ENCODE measurements at places on chromosomes 11 and 22.

- DNase-seq = no peak
Measured at GRCh38 chr11:84719935-84720577, 907.1 kb downstream of the DLG2 start.

- DNase-seq = no peak
Measured at GRCh38 chr22:31340765-31341247, 5.3 kb downstream of the PATZ1 start.

DNA sequence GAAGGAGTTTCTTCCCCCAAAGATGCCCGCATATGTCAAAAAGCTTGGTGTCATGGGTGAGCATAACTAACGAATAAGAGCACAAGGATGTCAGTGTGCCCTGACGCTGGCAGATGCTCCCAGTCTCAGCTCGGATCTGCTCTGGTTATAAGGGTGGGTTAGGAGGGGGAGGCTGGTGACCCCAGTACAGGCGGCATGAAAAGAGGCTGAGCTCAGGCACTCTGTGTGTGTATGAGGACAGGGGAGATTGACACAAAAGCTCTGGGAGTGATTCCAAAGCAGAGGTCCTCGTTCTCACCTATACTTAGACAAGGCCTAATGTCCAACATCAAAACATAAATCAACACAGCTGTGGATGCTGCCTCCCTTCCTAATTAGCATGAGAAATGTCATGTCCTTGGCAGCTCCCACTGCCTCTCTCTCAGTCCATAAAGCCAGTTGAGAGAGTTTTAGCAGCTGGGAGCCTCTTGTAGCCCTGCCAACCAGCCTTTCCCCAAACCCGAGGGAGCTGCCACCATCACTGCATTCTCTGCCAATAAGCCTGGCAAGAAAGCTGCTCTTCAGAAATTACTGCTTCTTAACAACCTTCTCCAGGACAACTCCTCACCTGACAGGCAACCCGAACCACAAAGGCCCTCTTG is 59.8 kb downstream of the SC5D start:
- DNase-seq = no peak

GRCh38 chr11:74707602-74708510 is 23.4 kb downstream of the CHRDL2 start:
- DNase-seq = no peak

DNA sequence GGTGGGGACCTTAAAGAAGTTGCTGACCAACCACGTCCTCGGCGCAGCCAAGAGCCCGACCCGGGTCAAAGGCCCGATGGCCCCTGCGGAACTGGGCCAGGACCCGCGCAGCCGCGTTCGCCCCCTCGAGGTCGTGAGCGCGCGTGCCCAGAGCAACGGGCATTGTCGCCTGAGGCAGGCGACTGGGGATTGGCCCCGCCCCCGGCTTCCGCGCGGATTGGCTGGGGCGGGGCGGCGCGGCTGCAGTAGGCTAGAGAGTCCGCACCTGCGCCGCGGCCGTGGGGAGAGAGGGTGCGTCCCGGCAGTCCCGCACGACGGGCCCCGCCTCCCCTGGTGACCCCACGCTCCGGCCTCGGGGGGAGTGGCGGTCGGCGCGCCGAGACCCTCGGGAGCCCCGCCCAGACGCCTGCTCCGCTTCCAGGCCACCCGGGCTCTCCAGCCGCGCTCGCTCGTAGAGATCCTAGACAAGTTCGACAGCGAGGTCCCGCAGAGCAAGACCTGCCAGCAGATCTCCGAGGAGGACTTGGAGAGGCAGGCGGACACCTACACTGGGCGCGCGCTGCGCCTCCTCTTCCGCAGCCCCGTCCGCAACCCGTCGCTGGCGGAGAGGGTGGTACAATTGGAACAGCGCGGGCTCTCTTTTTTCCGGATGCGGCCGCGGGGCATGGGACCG is 8.3 kb upstream of the PPIL2 start:
- DNase-seq = no peak

DNA sequence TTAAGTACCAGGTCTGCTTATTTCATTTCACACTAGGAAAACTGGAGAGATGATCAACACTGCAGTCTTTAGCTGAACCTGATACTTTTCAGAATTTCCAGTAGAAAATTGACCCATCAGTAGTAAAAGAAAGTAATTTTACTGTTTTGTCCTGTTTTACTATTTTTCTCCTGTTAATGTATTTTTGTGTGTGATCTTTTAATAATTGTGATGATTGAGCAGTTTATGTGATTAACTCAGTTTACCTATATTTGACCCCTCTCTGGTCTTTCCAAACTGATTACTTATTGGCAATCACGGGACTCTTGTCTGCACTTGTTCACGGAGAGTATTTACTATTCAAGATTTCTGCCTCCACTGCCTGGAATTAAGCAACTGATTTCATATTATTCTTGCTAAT is 546 bp upstream of the CYP2R1 start:
- no peak for DNase-seq

DNA sequence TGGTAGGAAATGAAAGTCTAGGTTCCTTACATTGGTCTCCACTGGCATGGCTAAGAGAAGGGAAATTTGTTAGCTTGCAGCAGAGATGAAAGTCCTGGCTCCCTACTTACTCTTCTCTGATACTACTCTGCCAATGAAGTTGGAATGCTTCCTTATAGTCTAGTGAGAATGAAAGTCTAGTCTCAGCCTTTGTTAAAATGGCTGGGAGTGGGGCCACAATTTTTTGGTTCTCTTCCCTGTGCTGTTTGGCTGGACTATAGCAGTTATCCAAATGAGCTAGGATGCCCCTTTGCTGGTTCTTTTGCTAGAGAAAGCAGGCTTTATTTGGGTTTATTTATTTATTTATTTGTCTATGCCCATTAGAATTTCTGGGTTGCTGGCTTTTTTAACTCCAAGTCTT is 414.3 kb downstream of the AASDHPPT start:
- no peak for DNase-seq

DNA sequence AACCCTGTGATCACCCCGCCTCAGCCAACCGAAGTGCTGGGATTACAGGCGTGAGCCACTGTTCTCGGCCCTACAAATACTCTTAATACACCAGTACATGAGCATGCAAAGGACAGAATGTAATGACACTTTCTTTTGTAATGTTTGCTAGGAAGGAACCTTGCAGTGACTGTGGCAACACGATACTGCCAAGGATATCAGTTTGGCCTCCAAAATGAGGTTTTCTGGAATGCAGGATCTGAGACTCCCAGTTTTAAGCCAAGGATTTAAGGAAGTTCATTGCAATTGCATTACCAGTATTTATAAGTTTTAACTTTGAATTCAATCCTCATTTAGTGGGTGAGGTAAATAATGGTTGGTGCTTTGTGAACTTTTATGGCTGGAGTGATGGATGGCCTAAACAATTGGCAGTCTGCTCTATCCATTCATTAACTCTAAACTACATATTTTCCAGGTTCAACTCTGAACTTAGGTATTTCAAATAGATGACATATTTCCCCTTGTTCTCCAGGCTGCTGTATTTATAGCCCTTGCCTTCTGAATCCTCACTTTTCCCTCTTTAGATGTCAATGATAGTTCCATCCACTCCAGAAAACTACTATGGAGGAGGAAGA is 330.3 kb downstream of the C11orf87 start:
- no peak for DNase-seq

DNA sequence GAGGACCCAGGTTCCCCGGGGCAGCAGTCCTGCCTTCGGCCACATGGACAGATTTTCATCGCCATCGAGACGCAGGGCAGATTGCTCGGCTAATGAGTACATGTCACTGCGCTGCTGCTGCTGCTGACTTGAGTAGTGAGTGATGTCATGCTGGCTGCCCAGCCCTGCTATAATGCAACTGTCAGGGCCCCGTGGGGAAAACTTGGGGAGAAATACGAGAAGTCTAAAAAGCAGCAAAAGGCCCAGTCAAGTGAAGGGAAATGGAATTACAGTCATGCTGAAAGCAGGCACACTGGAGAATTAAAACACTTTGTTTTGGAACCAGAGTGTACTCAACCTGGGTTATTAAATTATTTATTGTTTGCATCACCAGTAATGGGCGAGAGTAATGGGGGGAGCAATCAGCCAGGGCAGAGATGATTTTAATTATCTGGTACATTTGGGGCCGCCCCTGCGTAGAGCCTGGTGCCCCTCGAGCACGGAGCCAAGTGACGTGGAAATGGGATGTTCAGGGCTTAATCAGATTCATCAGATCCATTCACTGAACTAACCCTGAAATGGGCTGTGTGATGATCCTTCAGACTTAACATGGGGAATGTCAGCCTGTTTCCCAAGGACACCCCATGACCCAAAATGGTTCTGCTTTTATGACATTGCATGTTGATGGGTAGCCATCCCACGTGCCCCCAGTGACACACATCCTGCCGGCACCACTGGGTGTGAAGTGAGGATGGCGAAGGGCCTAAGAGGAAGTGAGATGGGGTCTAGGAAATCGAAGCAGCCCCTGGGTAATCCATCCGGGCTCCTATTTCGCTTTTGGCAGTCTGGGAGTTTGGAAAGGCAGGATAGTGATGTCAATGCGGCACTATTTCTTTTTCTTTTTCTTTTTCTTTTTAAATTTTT is 241.6 kb upstream of the CADM1 start:
- DNase-seq = no peak

GRCh38 chr11:65695459-65696241 is 16.4 kb upstream of the KAT5 start:
- DNase-seq = no peak

DNA sequence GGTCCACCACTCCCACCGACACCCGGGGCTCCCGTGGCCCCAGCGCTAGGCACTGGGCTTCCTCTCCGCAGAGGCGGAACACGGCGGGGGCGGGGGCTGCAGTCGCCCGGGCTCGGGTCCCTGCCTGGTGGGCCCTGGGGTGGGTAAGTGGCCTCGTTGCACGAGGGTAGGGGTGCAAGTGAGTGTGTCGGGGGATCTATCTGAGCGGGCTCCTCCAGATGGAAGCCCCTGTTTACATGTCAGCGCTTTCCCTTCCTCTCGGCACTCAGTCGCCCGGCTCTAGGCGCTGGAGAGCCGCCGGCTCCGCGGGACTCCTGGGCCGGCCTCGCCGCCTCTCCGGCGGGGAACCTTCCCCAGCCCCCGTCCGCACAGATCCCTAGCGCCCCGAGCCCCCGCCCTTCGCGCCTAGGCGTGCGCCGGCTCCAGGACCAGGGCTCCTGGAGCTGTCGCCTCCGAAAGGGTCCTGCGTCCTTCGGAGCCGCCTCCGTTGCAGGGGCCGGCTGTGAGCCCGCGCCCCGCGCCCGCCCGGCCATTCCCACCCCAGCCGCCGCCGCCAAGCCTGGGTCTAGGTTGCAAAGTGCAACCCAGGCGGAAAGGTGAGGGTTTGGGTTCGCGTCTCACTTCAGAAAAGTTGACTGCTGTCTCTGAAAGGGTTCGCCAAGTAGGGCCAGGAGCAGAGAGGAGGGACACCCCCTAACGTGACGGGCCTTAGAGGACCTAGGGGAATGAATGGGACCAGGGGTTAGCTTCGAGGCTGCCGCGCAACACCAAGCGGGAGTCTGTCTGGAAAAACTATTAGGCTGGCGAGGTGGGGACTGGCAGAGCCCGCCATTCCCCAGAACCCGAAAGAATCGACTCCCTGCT is 978 bp downstream of the FLI1 start:
- no peak for DNase-seq

- no peak for DNase-seq
Measured at GRCh38 chr11:77213589-77214428, 85.8 kb downstream of the MYO7A start.

DNA sequence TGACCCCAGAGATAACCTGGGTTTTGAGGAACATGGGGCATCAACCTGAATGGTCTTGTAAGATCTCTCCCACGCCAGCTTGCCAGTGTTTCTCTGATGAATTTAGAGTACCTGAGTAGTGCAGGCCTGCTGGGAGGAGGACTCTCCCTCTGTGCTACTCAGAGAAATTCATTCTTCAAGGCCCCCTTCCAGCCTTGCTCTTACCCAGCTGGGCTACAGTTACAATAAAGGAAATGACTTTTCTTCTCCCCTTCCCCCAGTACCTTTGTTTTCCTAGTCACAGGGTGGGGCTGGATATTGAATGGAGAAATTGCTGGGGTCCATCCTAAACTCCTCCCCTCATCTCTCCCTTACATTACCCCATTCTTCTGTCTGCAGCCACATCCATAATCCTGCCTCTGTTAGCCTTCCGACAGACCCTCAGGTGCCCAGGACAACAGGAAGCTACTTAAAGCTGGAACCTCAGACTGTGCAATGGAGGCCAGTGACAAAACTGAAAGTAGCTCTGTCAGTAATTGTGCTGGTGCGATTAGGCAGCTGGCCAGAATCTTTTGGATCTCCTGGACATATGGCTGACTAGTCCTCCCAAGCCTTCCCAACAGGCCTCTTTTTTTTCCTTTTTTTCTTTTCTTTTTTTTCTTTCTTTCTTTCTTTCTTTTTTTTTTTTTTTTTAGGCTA is 17.4 kb downstream of the LIMK2 start:
- DNase-seq = peak; percentile 43

DNA sequence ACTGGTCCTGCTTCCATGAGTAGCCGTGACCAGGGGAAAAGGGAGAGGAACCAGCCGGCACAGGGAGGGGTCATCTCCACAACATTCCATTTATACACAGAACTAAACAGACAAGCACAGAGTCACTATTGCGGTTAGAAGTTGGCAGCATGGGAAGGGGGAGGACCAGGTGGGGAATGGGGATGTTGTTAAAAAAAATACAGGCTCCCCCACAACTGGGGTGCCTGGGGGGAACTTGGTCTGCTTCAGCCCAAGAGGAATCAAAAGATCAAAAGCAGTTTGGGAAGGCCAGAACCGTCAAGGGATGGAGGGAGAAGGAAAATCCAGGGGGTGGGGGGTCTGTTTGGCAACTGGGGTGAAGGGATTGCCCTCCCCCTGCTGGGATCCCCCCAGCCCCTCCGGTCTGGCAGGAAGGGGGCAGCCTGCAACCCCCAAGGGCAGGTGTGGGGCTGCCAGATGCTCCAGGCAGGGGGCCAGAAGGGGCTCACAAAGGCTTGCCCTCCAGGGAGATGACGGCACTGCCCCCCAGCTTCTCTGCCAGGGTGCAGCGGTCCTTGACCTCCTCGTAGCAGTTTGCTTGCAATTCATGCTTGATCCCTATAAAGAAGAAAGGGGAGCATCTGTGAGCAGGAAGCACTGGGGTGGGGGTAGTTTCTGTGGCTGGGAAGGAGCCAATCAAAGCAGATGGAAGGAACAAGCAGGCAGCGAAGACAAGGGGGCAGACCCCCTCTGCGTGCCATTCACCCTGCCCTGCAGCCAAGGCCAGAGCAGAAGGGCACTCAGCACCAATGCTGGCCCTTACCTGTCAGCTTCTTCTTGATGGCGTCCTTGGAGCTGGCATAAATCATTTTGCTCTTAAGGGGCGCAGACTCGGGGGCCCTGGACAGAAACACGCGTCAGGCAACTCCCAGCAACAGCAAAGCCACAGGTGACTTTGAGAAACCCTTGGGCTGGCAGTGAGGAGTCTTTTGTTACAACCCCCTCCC is 2.8 kb downstream of the CFL1 start:
- no peak for DNase-seq

DNA sequence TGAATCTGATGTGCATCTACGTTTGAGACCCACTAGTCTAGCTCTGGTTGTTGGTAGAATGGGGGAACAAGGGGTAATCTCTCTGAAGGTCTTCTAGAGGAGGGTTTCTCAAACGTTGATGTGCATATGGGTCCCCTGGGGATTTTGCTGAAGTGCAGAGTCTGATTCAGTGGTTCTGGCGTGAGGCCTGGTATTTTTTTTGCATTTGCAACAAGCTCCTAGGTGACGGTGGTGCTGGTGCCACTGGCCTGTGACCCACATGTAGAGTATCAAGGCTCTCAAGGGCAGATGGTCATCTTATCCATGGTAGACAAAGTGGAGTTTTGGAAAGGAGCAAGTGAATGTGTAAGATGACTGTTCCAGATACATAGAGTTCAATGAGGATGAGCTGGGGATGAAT is 97.1 kb downstream of the CEP164 start:
- DNase-seq = no peak

- DNase-seq = no peak
Measured at GRCh38 chr11:16321148-16321547, 35.2 kb downstream of the SOX6 start.
